ENCODE measurements at places on chromosomes 7 and 10. TPM values are rescaled to one million over a fixed set of nuclear protein-coding genes. Genes with fewer than 3 reads are reported as not detected.

- no peak for DNase-seq
These were observed 130.9 kb upstream of the ADCY1 start for GRCh38 chr7:45443263-45443662.

- peak; percentile 86 for DNase-seq
These were observed 615 bp upstream of the CNTNAP2 start for GRCh38 chr7:146115851-146116520.

ANKRD30A gene
- total RNA-seq = not detected

TFPI2 gene
- total RNA-seq = 4.9 TPM

DNA sequence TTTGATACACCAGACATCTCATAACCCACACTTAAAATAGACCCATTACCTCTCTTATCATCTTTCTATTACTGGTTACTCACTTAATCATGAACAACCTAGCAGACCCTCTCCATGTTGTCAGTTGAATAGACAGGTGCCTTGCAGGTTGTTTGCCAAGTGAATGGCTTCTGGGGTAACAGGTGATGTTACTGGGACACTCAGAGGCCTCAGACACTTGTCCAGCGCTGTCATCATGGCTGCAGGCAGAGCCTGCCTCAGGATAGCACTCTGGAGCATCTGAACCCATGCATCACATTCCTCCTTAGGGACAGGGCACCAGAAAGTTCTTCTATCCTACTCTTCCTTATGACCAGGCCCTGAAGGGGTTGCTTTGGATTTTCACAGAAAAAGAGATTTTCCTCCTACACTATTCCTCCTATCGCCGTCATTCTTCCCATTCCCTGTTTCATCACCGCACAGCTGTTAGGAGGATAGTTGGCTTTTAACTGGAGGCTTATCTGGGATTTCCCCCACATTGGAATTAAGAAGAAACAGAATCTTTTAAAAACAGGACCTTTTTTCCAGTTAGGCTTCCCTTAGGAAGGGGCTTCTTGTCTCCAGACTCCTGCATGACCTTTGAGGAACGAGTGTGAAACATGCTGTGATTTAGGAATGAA lies 182.1 kb downstream of the VTI1A start:
- no peak for DNase-seq

GRCh38 chr10:118970770-118971169 lies 58.7 kb upstream of the NANOS1 start:
- DNase-seq = no peak

GRCh38 chr7:138945154-138945553 lies 36.0 kb downstream of the KIAA1549 start:
- DNase-seq = no peak

AKR1C2 gene
- total RNA-seq = 87.5 TPM

- no peak for DNase-seq
These were observed 215.5 kb upstream of the VSTM2A start for GRCh38 chr7:54326592-54327167.

GRCh38 chr7:81268551-81268950 lies 349.7 kb upstream of the SEMA3C start:
- DNase-seq = no peak

GRCh38 chr10:127886371-127887051 lies 6.2 kb downstream of the CLRN3 start:
- peak; percentile 57 for DNase-seq

Measured in type B pancreatic cell (in vitro differentiated cells).